ENCODE measurements at places on chromosomes 7 and 10.
A peak's percentile ranks its signal among the peaks of the same experiment; 100 is the strongest.

- peak; percentile 43 for DNase-seq
Measured at GRCh38 chr10:26448706-26449435, 10.7 kb downstream of the APBB1IP start.

DNA sequence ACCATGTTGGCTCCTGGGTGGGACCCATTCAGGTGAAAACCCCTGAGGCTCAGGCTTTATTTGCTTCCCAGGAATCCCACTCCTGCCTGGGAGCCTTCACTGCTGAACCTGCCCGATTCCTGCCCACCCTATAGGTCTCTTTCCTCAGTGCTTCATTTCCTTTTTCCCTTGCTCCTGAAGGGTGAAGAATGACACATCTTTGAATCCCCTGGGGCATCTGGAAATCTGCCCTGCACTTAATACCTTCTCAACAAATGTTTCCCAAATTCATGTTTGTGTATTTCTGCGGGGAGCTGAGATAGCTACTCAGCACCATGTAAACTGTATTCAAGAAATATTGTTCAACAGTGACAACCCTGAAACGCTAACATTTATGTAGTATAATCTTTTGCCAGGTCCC lies 10.3 kb upstream of the PCBD1 start:
- DNase-seq: no peak

DNA sequence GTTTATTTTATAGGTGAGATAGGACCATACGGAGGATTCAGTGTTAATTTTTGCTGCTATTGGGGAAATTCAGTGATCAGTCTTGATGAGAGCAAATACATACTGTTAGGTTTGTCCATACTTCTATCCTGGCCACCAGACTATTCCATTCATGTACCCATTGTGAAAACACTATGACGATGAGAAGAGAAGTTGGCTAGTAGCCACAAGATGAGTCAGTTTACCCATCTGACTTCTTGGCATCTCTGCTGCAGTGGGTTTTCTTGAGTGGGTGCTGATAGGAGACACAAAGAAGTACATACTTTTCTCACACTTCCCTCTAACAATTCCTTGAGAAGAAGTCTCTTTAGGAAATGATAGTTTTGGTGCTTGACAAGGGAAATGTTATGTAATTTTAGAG lies 133.1 kb downstream of the TFPI2 start:
- no peak for DNase-seq

- DNase-seq: no peak
Measured at GRCh38 chr7:42893346-42894240, 18.3 kb downstream of the C7orf25 start.

DNA sequence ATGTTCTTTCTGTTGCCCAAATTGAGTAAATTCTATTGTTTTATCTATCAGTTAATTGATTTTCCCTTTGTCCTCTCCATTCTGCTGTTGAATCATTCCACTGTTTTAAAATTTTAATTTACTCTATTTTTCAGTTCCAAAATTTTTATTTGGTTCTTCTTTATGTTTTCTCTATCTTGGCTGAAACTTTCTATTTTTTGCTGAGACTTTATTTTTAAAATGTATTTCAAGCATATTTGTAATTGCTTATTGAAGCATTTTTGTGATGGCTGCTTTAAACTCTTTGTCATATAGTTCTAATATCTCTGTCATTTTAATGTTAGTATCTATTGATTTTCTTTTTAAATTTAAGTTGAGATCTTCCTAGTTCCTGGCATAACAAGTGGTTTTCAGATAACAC lies 60.5 kb downstream of the OR13A1 start:
- no peak for DNase-seq

GRCh38 chr10:80771902-80772555 lies 234.3 kb downstream of the SH2D4B start:
- DNase-seq: no peak

All from activated CD8-positive, alpha-beta memory T cell treated with anti-CD3 and anti-CD28 coated beads for 1 hour (primary cell).